Lung microvascular endothelial cell (primary cell): ENCODE measurements at places on chromosomes 12 and 14. TPM values are rescaled to one million over a fixed set of nuclear protein-coding genes. Genes with fewer than 3 reads are reported as not detected.

Gene TMEM63C
- total RNA-seq, result 0.44 and 0.79 TPM in 2 replicates

Gene CDKL1
- 28.3 and 31.9 TPM in 2 replicates for total RNA-seq

Gene PRR4
- total RNA-seq, result 0.22 and 0.40 TPM in 2 replicates

Gene DHH
- 0.20 and 0.65 TPM in 2 replicates for total RNA-seq

Gene ENDOU
- total RNA-seq, result under 0.01 TPM in 1 of 2 replicates, not detected in the other

Gene ATG2B
- total RNA-seq, result 12.6 and 15.7 TPM in 2 replicates

Gene TPPP2
- not detected in 2 replicates for total RNA-seq

Gene CNIH1
- 39.9 and 61.9 TPM in 2 replicates for total RNA-seq

Gene CHGA
- total RNA-seq, result not detected in 2 replicates

Gene TMPRSS12
- total RNA-seq, result not detected in 2 replicates

DNA sequence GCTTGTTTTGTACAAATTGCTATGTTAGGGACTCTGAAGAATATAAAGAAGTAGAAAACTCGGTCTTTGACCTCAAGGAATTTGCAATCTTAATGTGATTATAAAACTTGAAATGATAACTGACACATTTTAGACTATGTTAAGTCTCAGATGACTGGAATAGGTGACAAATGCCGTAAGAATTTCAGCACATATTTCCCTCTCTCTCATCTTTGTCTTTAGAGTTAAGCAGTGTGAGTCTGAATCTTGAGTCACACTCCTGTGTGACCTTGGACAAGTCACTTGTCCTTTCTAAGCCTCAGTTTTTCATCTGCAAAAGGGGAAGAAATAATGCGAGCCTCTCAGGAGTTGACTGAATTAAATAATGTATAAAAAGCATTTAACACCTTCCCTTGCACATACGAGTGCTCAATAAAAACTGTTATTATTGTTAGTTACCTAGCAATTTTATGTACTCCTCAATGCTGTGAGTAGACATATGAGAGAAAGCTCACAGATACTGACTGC is 103.7 kb downstream of the DYRK2 start:
- no peak for DNase-seq

- DNase-seq, result no peak
Measured at GRCh38 chr14:75980856-75981255, 939 bp downstream of the TGFB3 start.

GRCh38 chr12:124730455-124730932 is 133.2 kb downstream of the SCARB1 start:
- DNase-seq, result peak; percentile 68

DNA sequence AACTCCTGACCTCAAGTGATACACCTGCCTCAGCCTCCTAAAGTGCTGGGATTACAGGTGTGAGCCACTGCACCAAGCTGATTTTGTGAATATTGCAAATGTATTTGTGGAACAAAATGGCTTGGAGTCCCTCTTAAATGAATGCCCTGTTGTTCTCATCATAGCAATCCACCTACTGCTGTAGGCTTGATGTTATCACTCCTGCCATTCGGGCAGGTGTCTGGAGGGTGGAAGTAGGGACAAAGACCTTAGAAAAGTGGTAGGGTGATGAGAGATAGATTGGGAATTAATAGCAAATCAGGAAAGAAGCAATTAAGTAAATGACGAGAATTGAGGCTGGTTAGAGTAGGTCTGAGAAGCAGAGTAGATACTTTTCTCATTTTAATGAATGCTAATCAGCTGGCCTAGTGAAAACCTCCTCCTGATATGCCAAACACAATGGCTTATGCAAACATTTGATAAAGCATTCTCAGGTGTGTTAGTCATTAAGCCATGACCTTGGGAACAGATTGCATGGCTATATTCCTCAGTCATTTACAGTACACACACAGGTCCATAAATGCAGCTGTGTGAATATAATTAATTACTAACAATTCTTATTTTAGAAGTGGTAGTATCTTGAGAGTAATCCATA is 60.5 kb upstream of the USP44 start:
- DNase-seq, result peak; percentile 88

GRCh38 chr12:34107781-34108404 is 85.6 kb downstream of the ALG10 start:
- no peak for DNase-seq

- DNase-seq, result no peak
Measured at GRCh38 chr12:114895827-114896226, 211.9 kb upstream of the TBX3 start.

DNA sequence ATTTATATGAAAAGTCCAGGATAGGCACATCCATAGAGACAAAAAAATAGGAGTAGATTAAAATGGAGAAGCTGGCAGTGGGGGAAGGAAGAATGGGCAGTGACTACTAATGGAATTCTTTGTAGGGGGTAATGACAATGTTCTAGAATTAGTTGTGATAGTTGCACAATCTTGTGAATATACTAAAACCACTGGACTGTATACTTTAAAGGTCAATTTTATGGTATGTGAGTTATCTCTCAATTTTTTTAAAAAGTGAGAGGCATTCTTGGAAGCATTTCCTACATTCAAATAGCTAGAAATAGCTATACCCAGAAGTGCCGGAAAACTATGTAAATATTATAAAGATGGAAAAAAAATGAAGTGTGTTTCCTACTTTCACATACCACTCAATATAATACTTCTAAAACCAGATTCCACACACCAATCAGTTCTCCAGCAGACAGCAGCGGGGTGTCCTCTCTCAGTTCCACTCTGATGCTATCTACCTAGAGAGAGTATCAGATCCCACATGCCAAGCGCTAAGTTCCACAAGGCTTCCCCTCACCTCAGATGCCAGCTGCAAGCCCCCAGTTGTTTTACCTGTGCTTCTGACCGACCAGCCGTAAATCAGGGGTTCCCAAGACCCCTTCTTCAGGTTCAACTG is 41.7 kb upstream of the NID2 start:
- no peak for DNase-seq

DNA sequence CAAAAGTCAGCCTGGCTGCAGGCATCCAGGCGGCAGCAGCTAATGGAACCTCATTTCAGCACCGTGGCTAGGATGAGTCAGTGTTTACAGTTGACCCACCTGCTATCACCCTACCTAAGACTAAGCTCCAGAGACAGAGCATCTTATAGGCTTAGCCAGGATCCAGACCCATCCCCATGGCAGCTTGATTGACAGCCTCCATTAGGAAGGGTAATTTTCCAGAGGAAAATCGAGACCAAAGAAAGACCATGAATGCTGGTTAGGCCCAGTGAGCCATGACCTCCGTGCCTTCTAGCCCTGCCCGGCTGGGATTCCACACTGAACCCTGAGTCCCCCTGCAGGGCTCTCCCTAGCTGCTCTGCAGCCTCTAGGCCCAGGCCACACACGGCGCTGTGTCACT is 38.7 kb downstream of the TUNAR start:
- DNase-seq, result no peak
